ENCODE measurements at places on chromosomes 3 and 15.

GRCh38 chr3:52068730-52069129 lies 12.4 kb upstream of the DUSP7 start:
- DNase-seq: no peak

DNA sequence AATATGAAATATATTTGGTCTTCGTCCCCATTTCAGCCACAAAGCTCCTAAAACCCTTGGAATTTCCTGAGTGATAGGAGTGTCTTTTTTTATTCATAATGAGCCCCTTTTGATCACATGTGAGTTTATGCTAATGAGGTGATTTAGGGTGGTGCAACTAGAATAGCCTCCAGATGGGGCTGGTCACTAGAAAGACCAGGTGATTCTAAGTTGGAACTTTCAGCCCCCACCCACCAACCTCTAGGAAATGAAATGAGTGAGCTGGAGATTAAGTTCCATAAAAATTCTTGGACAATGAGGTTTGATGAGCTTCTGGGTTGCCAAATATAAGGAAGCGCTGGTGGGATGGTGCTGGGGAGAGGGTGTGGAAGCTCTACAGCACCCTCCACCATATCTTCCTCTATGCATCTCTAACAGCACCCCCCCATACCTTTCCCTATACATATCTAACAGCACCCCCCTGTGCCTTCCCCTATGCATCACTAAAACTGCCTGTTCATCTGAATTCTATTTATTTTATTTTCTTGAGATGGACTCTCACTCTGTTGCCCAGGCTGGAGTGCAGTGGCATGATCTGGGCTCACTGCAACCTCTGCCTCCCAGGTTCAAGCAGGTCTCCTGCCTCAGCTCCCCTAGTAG lies 2.1 kb upstream of the SMCO1 start:
- no peak for DNase-seq

DNA sequence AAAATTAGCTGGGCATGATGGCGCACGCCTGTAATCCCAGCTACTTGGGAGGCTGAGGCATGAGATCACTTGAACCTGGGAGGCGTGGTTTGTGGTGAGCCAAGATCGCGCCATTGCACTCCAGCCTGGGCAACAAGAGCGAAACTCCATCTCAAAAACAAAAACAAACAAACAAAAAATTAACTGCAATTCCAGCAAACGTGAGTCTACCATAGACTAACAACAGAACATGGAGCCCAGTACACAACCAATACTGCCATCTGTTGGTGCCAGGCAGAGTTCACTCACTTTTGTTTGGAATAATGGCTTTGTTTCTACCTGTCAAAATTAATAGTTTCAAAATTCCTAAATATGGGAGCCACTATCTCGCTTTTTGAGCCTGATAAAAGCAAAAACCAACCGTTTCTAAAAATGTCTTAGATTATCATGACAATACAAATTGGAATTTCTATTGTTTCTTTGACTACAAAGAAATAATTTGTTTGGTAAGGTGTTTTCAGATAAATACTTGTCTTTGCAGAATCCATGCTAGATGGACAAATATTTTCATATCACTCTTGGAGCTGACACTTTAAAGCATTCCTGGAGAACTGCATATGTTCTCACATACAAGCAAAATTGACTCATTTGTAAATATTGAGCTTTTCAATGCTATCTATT lies 45.0 kb downstream of the GPR176 start:
- DNase-seq: no peak

DNA sequence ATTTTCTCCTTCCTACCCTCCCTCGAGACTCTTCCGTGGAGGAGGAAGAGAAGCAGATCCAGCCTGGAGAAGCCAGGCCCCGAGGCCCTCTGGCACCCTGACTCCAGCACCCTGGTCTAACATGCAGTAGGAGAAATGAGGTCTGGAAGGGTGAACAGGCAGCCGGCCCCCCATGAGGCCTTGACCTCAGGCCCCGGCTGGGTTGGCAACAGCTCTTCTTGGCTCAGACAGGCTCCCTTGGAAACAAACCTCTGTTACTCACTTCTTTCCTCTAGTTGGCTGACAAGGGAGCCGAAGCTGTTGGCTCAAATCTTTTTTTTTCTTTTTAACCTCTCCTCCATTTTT lies 73.4 kb downstream of the CPN2 start:
- no peak for DNase-seq
